ACHN (cell line): ENCODE measurements at places on chromosomes 2 and 18.

DNA sequence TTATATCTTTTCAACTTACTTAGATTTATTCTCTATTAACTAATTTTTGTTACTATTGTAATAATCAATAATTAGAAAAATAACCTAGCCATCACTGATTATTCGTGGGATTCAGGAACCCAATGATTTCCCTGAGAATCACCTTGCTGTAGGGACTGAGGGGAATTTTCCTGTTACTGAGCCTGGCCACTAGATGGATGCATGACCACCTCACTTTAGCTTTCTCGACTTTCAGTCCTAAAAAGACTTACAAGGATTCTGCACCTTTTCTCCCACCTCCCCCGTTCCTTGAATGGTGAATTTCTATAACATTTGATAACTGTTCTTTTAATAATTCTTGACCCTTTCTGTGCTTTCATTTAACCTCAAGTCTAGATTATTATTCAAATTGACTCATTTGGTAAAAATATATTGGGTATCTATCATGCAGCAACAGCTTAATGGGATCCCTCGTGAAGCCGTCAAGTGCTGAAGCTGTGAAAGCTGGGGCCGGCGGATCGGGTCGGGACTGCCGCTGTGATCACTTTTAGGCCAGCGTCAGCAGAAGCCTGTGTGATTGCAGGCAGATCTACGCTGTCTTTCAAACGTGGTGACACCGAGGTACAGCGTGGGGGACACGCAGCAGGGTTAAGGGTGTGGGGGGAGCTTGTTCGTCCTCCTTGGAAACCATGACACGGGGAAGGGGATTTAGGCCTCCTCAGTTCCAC is 38.8 kb upstream of the TMEM18 start:
- peak; percentile 7 for DNase-seq

- no peak for DNase-seq
These were observed 132.8 kb downstream of the ACOXL start for GRCh38 chr2:110865188-110865587.

DNA sequence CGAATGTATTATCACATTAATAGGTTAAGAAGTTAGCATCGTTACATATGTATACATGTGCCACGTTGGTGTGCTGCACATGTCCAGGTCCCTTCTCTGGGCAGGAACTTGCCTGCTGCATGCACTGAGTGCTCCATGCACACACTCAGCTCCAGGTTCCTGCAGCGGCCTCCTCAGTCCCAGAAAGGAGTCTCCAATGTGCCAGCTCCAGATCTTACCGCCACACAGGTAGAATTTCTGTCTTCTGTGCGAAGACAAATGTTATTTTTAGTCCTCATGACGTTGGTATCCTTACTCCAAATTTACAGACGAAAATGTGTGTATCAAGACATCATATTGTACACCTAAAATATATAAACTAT is 127.1 kb downstream of the GALR1 start:
- DNase-seq, result no peak

- peak; percentile 61 for DNase-seq
These were observed 95.5 kb downstream of the DYSF start for GRCh38 chr2:71548646-71549425.

- DNase-seq, result peak; percentile 10
These were observed 16.1 kb downstream of the MTX2 start for GRCh38 chr2:176285321-176285720.

DNA sequence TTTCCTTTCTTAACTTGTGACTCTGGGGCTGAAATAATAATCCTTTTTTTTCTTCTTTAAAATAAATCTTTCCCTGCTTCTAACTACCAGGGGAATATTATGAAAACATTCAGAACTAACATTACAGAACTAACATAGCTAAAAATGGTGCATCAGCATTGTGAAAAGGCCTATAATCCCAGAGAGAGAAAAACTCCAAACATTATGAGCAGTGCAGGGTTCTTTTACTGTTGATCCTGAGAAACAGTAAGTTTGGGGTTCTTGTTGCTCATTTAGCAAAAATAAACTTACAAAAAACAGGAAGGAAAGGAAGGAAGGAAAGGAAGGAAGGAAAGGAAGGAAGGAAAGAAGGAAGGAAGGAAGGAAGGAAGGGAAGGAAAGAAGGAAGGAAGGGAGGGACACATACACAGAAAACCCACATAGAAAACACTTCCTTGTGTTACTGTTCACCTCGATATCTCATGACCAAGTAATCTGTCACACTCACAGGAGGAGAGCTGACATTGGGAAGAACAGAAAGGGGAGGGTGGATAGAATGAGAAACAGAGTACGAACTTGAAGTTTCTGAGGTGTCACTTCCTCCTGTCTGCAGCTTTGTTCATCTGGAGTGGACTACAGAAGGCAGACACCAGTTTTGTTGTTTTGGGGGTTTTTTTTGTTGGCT is 18.4 kb upstream of the PIK3C3 start:
- no peak for DNase-seq

DNA sequence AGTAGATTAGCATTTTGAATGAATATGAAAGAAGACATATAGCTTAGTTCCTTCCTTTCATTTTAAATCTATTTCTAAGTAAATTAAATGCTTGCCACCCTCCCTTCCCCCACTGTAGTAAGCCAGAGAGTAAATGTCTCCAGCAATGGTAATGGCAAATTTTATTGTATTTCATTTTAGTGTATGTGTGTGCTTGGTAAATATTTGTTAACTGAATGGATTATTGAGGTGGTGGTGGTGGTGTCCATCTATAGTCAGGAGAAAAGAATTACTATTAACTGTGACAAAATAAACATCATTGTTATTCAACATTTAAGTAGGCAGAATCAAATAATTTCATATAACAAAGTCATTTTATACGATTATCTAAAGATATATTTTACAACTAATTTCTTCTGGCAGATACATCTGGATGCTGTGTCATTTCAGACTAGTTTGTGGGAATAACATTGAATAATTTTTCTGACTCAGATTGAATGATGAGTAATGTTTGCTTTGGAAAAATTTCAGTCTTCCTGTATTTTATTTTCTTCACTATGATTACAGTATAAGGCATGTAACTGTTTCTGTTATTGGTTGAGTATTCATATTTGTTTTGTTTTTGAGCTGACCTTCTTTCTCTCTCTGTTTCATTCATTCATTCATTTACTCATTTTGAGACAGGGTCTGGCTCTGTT is 18.3 kb downstream of the ASXL3 start:
- no peak for DNase-seq

- DNase-seq, result peak; percentile 73
These were observed 126.6 kb downstream of the UBE2E3 start for GRCh38 chr2:181106789-181107627.

DNA sequence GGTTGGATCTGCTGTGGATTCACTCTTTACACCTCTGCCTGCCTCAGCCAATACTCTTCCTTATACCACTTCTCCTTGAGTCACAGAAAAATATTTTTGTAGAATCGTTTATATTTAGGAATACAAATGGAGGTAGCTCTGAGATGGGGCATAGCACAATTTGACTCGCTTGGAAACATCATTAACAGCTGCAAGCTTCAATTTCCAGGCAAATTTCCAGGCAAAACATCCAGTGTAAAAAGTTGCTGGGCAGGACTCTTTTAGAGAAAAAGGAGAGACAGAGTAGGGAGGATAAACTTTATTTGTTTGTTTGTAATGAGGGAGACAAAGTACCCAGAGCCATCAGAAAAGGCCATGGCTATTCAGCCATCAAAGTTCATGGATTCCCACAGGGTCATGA is 74.4 kb upstream of the SOX11 start:
- DNase-seq, result no peak
